ENCODE measurements at places on chromosomes 12 and 14.

DNA sequence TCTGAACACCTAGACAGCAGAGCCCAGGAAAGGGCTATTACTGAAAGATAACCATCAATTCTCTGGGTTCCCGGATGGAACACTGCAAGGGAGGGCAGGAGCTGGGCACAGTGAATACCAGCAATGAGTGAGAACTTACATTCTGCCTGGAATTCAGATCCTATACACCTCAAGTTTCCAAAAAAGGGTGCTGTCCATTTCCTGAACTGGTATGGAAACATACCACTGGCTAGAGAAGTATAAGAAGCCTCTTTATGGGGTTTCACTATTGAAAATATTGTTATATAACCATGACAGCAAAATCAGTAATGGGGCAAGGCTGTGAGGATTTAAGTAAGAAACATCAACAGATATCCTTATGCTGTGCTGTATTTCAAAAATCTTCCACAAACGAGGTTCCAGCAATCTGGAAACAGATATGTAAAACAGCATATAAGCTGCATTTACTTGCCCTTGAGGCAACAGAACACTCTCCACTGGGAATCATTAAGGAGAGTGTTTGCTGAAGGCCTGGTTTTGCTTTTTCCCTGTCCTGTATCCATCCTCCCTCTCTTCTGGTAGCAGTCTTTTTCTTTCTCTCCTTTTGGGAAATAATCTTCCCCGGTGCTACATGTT is 53.3 kb upstream of the GTF2A1 start:
- no peak for DNase-seq

- no peak for DNase-seq
Measured at GRCh38 chr14:60510951-60511599, 2.1 kb downstream of the SIX6 start.

DNA sequence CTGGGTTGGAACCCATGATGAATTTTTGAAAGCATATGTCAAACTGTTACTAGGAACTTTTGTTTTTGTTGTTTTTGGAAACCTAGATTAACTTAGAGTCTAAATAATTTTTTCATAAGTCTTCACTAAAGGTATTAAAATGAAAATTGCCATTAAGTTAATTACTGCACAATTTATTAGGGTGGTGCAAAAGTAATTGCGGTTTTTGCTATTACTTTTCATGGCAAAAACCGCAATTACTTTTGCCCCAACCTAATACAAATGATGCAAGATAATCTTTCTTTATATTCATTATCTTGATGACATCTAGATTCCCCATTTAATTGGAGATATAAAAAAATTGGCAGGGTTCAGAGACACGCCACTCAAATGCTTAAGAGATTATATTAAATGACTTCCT is 145.0 kb upstream of the PKP2 start:
- DNase-seq = no peak

GRCh38 chr14:102055181-102055901 is 31.5 kb downstream of the HSP90AA1 start:
- DNase-seq = no peak

DNA sequence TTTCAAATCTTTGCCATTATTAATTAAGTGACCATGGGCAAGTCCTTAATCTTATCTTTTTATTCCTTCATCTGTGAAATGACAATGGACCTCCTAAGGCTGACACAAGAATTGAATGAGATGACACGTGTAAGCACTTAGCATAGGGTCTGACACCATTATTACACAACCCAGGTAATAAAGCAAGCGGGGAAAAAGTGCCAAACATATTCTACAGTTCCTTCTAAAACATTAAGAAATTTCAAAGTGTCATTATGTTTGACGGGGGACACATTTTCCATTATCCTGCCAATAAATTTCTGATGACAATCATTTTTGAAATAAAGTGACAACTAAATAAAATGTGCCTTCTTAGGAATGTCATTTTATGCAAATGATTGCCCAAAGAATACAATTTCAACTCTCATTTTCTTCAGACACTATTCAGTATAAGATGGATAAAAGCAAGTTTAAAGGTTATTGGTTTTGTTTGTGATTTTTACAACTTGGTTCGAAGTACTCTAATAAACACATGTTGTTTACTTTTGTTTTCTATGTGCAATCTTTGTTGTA is 3.0 kb downstream of the ANKS1B start:
- no peak for DNase-seq

GRCh38 chr12:42021469-42021868 is 123.2 kb downstream of the GXYLT1 start:
- no peak for DNase-seq

GRCh38 chr14:50091240-50091913 is 25.0 kb downstream of the VCPKMT start:
- no peak for DNase-seq

GRCh38 chr12:76746516-76746915 is 17.4 kb upstream of the ZDHHC17 start:
- DNase-seq = no peak

GRCh38 chr12:62803756-62804155 is 131.2 kb downstream of the PPM1H start:
- no peak for DNase-seq

- no peak for DNase-seq
Measured at GRCh38 chr14:85686908-85687307, 157.0 kb downstream of the FLRT2 start.
